Pancreas (tissue), 10 donors: ENCODE measurements at places on chromosomes 16 and 17.

GRCh38 chr16:60810250-60810649 lies 1226.0 kb downstream of the CDH8 start:
- no peak for DNase-seq

GRCh38 chr16:86893506-86893905 lies 315.2 kb downstream of the FOXL1 start:
- DNase-seq = peak; percentile 11

DNA sequence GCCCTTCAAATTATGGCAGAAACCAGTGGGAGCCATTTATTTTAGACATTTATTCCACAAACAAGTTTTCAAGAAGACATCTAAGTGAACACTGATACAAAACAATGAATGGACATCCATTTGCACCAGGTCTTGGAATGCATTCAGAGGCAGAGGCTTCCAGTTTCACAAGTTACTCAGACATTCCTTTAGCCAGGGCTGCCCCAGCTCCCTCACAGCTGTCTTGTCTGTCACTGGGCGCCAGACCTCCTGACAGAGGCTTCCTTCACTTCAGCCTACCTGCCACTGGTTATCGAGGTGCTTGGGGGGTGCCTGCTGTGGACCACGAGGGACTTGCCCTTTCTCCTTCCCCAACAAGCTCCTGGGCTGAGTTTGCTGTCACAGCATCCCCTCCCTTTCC lies 19.2 kb downstream of the AQP8 start:
- DNase-seq = no peak

- DNase-seq = no peak
Measured at GRCh38 chr16:27316038-27316680, 2.4 kb downstream of the IL4R start.

- DNase-seq = no peak
Measured at GRCh38 chr16:58503166-58503862, 3.4 kb downstream of the NDRG4 start.

- no peak for DNase-seq
Measured at GRCh38 chr17:52451294-52451861, 292.9 kb upstream of the CA10 start.

DNA sequence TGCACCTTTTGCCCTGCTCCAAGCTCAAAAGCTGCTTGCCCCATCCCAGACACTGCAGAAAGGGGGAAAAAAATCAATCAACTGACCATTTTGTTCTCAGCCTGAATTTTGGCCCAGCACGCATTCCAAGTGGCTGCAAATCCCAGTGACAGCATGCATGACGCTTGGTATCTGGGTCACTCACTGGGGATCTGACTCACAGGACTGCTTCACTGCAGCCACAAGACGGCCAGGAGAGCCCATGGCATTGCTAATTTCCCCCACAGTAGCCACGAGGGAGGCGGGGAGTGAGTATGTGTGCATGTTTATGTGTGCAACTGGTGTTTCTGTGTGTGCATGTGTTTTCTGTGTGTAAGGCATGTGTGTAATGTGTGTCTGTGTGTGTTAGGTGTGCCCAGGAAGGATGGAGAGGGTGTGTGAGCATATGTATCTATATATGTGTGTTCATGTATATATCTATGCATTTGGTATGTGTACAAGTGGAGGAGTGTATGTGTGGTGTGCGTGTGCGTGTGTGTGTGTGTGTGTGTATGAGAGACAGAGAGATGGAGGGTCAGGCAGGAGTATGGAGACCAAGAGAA lies 33.8 kb downstream of the SDK2 start:
- no peak for DNase-seq

DNA sequence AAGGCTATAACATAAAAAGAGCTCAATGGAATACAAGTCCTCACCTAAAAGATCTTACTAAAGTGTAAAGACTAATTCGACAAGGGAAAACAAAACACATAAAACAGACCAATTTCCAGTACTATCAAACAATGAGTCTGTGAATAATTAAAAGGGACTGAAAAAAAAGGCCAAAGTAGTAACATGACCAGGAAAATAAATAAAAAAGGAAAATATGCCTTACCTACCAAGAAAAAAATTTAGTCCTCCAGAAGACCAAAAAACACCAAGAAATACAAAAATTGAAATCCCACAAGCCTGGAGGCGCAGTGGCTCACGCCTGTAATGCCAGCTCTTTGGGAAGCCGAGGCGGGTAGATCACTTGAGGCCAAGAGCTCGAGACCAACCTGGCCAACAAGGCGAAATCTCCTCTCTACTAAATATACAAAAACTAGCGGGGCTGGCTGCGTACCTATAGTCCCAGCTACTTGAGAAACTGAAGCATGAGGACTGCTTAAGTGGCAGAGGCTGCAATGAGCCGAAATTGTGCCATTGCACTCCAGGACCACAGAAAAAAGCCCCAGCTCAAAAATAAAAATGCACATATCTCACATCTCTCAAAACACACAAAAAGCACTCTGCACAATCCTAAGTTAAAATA lies 60.8 kb downstream of the TEX14 start:
- no peak for DNase-seq

DNA sequence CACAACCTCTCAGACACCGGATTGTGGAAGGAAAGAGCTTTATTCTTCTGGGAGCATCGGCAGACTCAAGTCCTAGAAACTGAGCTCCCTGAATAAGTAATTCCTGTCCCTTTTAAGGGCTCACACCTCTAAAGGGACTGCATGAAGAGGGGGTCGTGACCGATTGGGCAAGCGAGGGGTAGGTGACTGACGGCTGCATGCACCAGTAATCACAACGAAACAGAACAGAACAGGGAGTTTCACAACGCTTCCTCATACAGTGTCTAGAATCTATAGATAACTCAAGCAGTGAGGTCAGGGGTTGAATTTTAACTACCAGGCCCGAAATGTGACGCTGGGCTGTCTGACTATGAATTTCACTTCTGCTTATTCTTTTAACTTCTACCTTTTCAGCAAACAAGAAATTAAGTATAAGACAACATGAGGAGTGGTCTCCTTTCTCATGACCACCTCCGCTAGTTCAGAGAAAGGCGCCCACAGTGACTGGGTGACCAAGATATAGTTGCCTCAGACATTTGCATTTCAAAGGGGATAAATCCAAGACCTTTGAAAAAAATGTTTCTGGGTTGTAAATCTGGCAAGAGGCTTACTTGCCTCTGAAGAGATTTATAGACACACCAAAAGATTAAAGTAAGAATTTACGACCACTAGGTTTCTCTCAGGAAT lies 88.4 kb upstream of the ATF7IP2 start:
- no peak for DNase-seq

DNA sequence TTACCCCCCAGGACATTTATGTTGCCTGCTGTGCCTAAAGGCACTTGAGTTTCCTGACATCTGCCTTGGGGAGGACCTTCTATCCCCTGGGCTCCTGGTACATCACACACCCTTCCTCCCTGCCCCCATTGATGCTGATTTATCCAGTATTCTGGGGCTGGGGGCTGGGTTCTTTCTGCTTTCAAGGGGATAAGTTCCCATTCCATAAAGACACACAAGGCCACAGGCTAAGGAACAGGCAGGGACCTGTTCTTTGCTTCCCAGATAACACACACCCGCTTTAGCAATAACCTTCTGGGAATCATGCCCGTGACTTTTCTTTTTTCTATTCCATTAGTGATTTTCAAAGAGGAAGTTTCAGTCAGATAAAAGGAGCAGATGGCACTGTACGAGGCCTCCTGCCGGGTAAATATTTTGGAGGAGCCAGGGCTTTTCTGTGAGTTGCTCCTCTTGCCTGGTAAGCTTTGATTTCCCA lies 30.6 kb downstream of the CHD9 start:
- DNase-seq = no peak

DNA sequence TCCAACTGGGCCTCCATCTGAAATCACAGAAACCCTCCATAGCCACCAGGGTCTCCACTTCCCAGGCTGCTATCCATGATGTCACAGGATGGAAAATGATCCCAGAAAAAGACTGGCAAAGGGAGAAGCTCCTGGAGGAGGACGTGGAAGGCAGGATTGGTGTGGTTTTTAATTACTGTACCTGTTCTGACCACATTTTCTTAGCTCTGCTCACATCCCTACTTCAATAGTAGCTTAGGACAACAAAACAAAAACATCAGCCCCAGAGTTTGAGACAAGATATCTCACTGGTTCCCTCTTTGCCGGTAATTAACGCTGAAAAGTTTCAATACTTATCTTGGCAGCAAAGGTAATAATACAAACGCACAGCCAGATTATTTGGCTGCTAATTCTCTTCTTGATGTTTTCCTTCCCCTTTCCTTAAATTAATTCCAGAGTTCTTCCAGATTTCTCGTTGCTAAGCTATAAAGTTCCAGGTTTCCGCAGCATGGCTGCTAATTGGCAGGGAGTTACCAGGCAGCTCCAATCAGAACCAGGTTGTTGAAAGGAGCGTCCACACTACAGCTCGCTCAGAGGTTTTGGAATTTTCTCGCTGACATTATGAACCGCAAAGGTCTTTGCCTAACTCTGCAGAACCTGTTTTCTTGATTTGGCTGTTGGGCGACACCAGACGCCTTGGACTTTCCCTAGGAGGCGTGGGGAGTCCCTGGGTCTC lies 263.4 kb downstream of the MRTFB start:
- no peak for DNase-seq

GRCh38 chr17:16477255-16477654 lies 14.7 kb downstream of the LRRC75A start:
- no peak for DNase-seq

GRCh38 chr17:58947411-58947810 lies 159.3 kb downstream of the TRIM37 start:
- DNase-seq = no peak

- DNase-seq = no peak
Measured at GRCh38 chr16:86101137-86101896, 202.4 kb downstream of the IRF8 start.

GRCh38 chr17:48444516-48445247 lies 14.7 kb upstream of the SKAP1 start:
- no peak for DNase-seq

GRCh38 chr16:6081320-6081976 lies 983.9 kb upstream of the EEF2KMT start:
- no peak for DNase-seq

DNA sequence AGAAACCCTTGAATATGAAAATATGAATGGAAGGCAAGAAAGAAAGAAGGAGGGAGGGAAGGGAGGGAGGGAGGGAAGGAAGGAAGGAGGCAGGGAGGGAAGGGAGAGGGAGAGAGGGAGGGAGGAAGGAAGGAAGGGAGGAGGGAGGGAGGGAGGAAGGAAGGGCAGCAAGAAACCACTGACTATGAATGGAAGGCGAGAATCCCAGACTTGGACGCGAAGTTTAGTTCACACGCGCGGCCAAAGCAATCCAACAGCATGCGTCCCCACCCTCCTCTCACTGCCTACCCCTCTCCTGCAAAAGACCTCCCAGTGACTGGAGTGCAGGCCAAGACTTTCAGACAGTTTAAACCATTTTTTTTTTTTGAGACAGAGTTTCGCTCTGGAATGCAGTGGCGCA lies 7.9 kb upstream of the SMARCD2 start:
- DNase-seq = no peak

DNA sequence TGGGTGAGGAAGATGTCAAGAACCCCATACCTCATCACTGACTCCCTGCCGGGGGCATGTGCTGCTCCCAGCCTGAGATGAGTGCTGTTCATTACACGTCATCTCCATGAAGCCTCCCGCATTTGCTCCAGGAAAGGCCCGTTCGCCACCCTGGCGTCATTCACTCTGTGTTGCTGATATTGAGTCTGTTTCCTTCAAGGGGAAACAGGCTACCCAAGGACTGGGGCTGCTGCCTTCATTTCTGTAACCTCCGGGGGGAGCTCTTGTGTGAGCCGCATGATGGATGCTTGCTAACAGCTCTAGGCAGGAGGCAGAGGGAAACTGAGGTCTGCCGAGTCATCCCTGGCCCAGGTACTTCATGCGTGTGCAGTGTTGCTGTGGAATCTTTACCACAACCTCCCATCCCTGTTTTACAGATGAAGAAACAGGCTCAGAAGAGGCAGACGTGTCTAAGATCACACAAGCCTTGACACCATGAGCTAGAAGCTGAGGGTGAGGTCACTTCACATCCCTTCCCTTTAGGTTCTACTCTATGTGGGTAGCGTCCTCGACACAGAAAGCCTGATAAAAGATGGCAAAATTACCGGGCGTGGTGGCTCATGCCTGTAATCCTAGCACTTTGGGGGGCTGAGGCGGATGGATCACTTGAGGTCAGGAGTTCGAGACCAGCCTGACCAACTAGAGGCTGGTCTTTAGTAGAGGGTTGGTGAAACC lies 3.5 kb upstream of the ARMC5 start:
- DNase-seq = no peak

GRCh38 chr16:66502020-66502913 lies 47.7 kb downstream of the TK2 start:
- DNase-seq = no peak

DNA sequence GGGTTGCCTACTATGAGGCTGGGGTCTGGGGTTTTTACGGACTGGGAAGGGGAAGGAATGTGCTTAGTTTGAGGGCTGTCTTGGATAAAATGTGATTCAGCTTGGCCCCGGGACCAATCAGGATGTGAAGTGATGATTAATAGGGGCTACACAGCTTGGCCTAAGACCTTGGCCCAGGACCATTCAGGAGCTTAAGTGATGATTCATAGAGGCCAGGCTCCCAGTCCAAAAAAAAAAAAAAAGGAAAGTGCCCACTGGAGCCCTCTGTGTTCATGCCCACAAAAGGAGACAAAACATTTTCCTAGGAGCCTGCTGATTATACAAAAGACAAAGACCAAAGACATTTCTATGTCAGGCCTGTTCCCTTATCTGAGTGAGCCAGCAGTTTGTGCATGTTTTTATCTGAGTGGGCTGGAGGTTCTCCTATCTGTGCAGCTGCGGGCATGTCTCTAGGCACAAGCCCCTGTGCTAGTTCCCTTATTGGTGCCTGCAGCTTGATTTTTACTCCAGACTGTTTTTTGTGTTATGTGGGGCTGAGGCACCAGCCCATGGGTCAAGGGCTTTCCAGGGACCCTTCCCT lies 898.2 kb upstream of the GOT2 start:
- DNase-seq = no peak

- DNase-seq = no peak
Measured at GRCh38 chr16:78992001-78992400, 608.5 kb downstream of the MAF start.

DNA sequence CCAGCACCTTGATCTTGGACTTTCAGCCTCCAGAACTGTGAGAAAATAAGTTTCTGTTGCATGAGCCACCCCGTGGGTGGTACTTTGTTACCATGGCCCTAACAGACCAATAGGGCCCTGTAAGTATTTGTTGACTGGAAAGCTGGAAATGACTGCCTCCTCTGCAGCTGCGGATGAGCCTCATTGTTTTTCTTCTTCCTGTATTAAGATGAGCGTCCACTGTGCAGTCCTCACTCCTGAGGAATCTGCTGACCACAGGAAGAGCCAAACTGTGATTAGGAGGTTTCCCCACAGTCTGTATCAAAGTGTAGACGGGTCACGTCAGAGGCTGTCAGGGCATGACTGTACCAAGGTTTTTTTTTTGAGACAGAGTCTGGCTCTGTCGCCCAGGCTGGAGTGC lies 12.2 kb upstream of the AKTIP start:
- no peak for DNase-seq

GRCh38 chr17:42472709-42473521 lies 14.2 kb downstream of the ATP6V0A1 start:
- no peak for DNase-seq

DNA sequence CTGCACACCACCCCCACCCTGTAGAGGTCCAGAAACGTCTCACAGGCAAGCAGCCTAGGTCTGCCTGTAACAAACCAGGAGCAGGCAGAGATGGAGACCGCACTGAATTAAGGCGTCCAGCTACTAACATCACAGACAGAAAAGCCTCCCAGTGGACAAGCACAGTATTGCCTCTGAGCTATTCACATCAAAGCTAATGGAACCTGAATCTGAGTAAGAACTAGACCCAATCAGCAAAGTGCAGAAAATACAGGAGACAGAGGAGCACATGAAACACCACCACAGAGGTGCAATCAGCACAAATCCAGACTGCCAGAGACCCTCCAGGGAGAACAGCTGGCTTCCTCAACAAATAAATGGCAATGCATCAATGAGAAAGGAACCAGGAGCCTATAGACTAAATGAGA lies 22.2 kb upstream of the PEMT start:
- no peak for DNase-seq
